ENCODE measurements at places on chromosomes 4 and X.

GRCh38 chr4:10019521-10020051, 1.7 kb downstream of the SLC2A9 start:
- DNase-seq, result no peak

DNA sequence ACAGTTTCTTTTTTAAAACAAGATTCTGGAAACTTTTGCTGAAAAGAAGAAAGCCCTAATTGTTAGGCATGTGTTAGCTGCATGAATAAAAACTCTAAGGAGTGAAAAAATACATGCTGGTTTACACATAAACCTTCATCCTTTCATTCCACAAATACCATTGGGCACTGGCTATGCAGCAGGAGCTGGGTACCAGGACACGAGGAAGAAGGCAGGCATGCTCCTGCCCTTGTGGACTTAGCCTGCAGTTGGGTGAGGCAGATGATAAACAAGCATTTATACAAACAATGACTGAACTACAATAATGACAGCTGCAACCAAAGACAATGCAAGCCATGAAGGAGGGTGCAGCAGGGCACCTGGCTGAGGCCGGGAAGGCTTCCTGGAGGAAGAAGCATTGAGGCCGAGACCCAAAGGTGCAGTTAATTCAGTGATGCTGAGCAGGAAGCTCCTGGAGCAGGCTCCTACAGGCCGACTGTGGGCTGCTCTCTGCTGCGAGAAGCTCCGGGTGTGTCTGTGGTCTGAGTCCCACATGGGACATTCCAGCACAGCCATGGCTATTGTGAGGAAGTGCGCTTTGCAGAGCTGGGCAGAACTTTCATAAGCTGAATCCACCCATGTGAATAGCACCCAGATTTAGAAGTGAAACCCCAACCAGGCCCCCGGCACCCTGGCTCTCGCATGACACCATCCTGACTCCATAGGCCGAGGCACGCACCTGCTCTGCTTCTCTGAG, 44.0 kb upstream of the MXD4 start:
- DNase-seq, result no peak

GRCh38 chrX:72330131-72330530, 24.4 kb upstream of the CITED1 start:
- DNase-seq, result no peak

- DNase-seq, result no peak
Observed at GRCh38 chrX:17409566-17410290, 34.7 kb downstream of the NHS start.

DNA sequence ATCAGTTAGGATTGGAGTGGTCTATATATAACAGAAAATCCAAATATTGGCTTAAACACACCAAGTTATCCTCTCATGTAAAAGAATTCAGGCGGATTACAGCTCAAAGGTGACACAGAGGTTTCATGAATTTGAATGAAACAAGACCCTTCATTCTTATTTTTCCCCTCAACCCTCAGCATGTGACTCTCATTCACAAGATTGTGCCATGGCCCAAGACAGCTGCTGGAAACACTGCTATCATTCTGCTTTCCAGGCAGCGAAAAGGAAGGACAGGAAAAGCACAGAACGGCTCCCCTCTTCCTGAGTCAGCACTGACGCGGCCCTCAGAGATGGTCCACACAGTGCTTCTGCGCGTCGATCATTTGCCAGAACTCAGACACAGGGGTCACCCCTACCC, 891.0 kb upstream of the FRG1 start:
- no peak for DNase-seq

GRCh38 chrX:65993915-65994460, 45.9 kb downstream of the VSIG4 start:
- no peak for DNase-seq

- DNase-seq, result no peak
Observed at GRCh38 chr4:41505161-41505661, 32.7 kb upstream of the LIMCH1 start.

DNA sequence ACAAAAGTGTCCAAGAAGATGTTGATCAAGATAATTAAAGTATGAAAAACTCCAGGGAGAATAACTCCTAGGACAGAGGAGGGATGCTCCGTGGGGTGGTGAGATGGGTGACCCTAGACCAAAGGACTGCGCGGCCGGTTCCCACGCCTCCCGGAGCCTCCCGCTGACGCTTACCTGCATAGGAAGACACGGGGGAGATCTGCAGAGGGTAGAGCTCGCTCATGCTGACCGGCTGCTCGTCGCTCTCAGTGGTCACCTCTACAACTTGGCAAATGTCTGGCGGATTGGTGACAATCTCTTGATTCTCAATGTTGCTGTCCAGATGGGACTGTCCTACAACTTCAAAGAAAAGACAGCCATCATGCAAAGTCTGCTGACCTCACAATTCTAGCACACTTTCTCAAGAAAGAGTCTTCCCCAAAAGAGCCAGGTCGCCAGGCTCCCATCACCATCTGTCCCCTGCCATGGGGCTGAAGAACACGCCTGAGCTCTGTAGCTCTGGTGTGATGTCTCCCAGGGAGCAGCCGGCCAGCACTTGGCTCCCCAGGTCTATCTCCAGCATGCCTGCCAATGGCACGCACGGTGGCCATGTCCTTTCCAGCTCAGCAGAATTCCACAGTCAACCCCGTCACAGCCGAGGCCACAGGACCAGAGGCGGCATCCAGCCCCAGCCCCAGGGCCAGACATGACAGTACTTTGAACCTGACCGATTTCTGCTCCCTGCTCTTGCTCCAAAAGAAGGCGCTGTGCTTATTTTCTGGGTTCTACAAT, 75.4 kb downstream of the IRF2 start:
- DNase-seq, result no peak

DNA sequence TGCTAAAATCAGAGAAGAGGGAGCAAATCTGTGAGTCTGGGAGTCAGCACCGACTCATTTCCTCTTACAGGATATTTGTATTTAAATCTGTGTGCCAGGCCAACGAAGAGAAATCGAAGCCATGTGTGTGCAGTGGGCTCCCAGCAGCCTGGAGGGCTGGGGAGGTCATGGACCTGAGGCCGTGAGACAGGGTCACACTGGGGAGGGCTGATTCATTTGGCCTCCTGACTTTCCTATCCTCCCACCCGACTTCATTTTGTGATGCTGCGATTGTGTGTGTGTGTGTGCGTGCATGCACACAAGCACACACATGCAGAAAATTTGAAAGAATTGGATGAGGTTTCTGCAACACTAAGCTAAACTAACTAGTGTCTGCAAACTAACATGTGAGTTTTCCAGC, 48.7 kb upstream of the STX18 start:
- DNase-seq, result no peak
